ENCODE measurements at places on chromosomes 16 and 17.

DNA sequence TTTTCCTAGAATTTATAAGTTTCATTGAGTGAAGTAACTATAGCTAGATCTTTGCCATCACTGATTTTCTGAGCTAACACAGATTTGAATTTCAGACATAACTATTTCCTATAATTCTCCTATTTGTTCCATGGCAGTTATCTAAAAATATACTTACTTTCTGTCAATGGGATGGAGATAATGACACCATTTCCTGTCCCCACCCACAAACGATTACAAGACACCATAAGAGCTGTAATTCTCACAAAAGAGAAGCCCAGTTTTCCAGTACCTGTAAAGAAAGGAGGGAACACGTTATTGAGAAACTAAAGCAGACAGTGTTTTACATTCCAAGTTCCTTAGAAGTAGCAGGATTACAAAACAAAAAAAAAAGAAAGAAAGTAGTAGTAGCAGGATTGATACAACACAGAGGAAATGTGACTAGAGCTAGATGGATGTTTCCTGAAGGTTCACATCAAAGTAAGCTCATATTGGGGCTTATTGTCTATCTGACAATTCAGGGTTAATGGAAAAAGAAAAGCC is 110.9 kb upstream of the TOB1 start:
- DNase-seq = no peak

- no peak for DNase-seq
Observed at GRCh38 chr16:73756289-73757178, 540.1 kb upstream of the PSMD7 start.

DNA sequence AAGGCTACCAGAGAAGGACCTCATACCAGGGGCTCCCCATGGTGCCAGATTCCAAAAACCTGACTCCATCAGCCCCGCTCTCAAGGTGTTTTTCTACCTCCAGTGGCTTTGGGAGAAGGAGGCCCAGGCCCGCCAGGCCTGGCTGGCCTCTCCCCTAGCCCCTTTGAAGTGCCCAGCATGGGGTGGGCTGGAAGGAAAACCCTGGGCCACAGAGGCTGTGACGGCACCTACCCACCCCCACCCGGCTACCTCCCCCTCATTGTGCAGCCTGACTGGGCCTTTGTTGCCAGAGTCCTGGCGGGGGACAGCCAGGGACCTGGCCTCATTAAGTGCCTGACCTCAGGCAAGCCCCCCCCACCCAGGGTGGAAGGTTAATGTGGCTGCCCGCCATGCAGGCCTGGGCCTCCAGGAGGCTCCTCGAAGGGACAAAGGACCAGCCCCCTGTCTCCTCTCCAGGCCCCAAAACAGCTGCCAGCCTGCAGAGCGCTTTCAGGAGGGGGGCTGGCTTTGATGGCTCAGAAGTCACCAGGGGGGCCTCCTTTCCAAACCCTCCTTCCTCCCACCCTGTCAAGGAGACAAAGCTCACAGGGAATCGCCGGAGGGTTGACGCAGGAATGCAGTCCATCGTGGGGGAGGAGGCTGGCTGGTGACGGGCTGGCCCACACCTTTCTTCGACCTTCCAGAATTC is 159.4 kb downstream of the ZNF423 start:
- no peak for DNase-seq

DNA sequence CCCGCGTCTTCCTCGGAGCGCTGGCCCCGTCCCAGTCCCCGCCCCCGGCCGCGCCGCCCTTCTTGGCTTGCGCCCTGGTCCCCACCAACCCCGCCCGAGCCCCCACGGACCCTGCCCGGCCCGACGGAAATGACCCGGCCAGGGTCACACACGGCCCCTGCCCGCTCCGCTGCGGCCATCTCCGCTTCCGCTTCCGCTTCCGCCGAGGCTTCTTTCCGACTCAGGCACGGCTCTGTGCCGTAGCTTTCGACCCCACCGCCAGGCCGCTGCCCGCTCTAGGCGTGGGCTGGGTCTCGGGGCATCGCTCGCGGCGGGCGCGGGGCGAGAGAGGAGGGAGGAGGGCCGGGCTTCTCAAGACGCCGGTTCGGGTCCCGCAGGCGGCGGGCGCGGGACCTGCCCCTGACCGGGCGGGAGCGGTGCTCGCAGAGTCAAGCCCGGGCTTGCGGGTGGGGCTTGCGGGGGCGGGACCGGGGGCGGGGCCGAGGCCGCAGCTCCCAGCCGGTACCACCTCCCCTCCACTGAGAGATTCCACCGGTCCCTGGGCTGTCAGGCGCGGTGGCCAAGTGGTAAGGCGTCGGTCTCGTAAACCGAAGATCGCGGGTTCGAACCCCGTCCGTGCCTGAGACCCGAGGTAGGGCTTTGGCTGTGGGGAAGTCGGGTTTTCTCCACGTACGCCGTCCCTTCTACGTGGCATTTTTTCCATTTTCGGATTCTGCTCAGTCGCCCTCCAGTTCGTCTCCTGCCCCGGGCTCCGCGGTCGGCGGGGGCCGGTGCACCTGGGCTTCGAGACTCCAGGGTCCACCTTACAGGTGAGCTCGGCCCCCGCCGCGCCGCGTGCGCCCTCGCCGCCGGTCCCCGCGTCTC is 158.3 kb downstream of the RAB11FIP4 start:
- DNase-seq = peak; percentile 76

- DNase-seq = no peak
Observed at GRCh38 chr17:81069135-81069645, 34.2 kb downstream of the BAIAP2 start.

DNA sequence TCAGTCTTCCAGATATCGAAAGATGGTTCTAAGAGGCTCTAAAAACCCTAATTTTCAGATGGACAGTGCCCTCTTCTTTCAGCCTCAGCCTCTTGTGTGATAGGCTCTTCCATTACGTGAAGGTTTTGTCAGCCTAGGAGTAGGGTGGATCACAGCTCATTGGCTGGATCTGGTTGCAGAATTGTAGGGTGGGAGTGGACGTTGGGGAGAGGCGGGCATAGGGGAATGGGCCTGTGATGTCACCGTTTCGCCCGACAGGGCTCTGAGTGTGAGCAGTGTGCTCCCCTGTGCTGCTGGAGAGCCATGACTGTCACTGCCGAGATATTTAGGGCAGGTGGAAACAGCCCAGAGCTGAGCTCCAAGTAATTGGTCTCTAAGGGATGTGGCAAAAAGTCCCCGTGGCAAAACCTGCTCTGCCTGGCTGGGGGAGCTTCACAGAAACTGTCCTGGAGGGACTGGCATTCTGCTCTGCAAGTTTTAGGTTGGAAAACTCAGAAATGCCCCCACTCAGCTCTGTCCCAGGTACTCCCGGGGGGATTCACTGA is 6.2 kb upstream of the WFIKKN1 start:
- no peak for DNase-seq

- DNase-seq = peak; percentile 79
Observed at GRCh38 chr16:79600638-79601091, at the start of gene MAF. MAF (minus strand) TSS chr16:79600737; CDS start chr16:79599902, 835 bp downstream.

- no peak for DNase-seq
Observed at GRCh38 chr16:31333686-31334649, 21.0 kb upstream of the ITGAX start.

- no peak for DNase-seq
Observed at GRCh38 chr17:81672504-81672903, 6.0 kb downstream of the CCDC137 start.
